ENCODE measurements at places on chromosomes 7 and 10.

DNA sequence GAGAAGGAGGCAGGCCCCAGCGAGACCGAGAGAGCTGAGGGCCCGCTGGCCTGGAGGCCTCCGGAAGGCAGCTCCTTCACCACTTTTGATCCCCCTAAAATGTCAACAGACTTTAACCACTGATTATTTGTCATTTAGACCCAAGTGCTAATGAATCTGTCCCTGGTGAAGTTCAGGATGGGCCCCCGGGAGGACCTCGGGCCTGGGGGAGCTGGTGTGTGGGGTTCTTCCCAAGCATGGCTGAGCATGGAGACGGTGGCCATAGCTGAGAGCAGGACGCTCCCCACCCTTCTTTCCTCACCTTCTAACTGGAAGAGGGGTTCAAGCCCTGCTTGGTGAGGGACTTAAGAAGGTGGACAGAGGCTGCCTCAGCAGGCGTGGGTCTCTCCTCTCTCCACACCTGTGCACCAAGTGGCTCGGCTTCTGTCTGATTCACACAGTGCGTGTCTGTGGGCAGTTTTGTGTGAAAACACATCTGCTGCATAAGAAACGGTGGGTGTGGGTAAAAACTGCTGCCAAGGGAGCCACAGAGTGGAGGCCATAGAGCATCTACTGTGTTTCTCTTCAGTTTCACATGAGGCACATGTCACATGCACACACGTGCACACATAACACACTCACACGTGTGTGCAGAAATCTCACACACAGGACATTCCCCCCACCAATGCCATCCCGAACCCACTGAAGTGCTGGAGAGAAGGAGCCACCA lies 53.5 kb upstream of the VIPR2 start:
- DNase-seq, result no peak

- DNase-seq, result no peak
Observed at GRCh38 chr7:131110297-131111080, 217.2 kb upstream of the MKLN1 start.

DNA sequence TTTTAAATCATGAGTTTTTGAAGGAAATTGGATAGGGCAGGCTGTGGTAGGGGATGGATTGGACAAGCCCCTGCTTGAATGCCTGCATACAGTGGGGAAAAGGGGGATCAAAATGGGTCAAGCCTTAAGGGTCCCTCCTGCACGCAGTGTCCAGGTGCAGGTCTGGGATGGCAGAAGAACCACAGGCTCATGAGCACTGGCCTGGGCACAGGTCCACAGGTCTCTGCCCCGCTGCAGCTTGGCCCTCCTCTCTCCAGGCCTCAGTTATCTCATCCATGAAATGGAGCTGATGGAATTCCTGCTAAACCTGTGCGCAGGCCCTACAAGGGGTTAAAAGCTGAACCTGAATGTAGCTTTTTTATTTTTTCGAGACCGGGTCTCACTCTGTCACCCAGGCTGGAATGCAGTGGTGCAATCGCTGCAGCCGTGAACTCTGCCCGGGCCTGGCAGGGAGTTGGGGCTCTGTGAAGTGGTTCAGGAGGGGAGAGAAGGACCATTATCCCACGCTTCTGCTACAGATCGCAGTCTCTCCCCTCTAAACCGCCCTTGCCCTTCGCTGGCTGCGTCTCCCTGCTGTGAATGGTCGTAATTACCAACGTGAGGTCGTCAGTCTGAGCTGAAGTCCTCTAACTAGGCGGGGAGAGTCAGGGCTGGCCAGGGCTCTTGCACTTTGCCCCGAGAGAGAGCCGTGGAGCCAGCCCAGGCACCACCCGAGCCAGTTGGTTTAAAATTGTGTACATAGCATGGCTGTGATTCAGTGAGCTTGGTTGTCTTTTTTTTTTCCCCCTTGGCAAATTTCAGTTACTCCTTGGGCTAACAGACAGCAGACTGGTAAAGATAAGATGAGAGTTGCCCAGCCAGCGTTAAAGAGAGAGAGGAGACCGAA lies 77.5 kb upstream of the GTF2I start:
- DNase-seq, result no peak

DNA sequence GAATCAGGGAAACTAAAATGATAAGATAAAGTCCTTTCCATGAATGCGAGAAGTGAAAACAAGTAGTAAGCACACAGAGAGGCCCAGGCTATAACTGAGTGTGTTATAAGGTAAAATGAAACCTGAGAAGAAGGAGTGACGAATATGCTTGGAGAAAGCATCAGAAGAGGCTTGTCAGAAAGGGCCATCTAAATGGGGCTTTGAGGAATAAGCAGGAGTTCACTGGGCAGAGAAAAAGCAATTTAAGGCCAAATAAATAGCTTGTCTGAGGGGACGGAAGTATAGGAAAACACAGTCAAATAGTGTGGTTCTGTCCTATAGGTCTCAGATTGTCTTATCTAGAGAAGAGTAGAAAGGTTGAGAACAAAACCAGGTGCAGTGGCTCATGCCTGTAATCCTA lies 59.6 kb upstream of the GSDME start:
- DNase-seq, result no peak

DNA sequence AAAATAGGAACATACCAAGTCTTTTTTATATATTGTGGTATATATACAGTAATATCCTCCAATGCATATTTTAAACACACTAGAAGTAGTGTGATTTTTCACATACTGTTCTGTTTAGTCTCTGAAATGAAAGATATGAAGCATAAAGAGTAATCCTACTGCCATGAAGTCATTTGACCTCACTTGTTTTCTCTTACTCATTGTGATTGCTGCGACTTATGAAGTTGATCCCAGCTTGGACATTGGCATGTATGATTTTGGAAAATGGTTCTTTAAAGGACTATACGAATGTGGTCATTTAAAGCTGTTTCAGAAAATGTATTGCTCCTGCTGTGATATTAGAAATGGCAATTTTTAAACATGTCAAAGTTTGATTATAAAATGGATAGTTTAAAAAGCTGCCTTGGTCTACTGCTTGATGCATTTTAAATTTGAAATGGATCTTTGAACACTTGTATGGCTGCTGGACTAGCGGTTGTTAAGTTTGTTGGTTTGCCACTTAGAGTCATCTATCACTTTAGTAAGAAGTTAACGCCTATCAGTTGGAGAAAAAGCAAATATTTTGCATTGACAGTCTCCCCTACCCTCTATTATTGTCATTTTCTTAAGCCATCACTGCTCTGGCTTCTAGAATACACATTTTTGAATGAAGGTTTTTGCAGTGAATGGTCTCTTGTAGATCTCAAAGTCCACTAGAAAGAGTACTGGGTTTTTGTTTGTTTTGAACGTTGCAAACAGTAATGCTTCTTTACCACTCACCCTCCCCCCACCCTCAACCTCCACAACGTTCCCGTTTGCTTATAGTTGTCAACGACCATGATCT lies 881 bp upstream of the PCGF5 start:
- no peak for DNase-seq

DNA sequence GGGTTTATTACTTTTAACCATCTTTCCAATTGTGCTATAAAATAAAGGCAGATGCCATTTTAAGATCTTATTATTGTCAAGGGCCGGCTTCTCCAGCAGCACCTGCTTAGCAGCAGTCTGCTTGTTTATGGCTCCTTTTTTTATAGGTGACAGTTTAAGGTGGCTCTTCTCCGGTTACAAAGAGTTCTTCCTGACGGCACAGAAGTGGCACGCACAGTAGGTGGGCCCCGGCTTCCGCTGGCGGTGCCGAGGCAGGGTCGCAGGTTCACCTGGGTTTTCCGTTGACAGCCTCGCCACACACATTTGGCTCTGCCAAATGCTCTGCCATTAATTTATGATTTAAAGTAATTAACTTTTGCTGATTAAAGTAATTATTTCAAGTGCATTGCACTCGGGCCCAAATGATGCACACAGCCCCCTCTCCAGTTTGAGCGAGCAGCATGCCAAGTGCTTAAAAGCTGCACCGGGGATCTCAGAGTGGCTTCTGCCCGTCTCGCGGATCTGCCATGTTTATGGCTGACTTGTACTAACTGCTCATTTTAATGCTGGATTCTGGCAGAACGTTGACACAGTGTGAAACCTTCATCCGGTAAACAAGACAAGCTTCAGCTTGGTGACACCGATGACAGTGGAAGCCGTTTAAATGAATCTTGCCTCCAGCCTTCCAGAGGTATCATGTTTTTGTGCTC lies 355.1 kb upstream of the MKI67 start:
- DNase-seq, result no peak

DNA sequence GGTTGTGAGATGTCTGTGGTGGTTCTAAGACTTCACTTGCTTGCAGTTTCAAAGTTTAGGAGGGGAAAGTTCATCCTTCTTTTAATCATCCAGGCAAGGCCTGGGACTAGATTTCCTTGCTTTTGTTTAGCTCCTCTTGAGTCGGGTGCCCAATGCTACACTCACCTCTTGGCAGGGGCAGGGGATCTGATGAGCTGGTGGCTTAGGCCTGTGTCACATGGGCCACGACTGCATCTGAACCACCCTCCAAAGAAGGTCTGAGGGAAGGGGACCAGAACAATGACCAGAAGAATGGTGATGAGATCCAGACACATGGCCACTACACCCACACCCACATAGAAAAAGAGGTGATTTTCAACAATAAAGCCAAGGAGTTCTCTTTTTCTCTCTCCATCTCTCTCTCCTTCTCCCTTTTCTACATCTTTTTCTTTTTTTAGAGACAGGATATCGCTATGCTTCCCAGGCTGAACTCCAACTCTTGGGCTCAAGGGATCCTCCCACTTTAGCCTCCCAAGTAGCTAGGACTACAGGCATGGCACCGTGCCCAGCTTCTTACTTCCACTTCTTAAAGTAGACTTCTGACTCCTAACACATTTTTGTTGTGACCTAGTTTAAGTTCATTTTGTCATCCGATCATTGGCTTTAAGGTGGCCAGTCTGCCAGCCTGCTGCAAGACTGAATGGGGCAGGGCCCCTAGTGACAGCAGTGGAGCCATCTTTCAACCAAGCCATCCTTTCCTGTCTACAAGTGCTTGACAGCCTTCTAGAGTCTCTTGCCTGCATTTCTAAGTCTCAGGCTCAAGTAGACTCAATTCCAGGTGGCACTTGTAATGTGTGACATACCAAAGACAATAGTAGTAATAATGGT lies 350.9 kb downstream of the RNLS start:
- no peak for DNase-seq

- no peak for DNase-seq
Observed at GRCh38 chr10:11407939-11408338, 203.5 kb downstream of the USP6NL start.

GRCh38 chr10:123972481-123973401 lies 81.1 kb upstream of the CPXM2 start:
- no peak for DNase-seq

DNA sequence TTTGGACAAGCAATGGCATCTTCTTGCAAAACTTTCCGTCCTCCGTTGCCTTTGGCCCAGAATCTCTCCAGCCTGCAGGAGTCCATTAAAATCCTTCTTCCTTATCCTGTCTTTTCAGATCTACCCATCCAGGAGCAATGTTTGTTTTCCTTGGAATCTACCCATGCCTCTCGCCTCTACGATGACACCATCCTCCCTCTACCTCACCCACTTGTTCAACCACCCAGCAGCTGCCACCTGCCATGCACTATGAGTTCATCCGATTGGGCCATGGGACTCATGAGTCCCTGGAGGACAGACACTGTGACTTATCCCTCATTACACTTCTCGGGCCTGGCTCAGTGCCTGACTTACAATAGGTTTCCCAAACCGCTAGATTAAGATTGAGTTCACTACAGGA lies 26.8 kb upstream of the MGMT start:
- DNase-seq, result no peak

DNA sequence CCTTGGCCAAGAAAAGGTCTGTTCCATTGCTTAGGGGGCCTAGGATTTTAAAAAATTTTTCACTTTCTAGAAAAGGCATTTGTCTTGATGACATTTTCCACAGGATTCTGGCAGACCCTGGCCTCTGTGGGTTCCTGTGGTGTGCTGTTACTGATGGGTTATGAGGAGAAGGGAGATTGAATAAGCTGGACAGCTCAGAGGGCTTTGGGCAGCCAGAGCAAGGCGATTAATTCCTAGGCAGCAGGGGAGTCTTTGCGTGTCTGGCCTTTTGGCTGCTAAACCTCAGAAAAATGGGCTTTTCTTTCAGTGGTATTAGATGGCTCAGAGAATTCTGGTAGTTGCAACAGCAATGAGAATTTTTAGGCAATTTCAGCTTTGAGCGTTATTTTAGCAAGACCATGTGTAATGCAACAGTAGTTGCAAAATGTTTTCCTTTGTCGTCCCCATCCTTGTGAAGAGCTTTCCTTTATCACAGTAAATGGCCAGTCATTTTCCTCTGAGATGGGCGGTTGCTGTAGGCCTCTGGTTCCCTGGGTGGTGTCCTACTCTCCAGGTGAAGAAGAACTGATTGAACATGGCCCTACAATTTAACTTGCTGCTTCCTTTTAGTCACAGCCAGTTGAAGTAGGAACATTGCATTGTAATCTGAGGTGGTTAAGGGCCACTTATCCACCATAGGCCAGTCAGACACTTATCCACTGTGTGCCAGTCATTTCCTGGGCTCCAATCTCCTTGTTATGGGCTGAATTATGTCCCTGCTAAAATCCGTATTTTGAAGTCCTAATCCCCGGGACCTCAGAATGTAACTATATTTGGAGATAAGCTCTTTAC lies 43.2 kb downstream of the SH2D4B start:
- DNase-seq, result no peak

- peak; percentile 65 for DNase-seq
Observed at GRCh38 chr7:130961128-130961601, 227.2 kb upstream of the KLF14 start.

DNA sequence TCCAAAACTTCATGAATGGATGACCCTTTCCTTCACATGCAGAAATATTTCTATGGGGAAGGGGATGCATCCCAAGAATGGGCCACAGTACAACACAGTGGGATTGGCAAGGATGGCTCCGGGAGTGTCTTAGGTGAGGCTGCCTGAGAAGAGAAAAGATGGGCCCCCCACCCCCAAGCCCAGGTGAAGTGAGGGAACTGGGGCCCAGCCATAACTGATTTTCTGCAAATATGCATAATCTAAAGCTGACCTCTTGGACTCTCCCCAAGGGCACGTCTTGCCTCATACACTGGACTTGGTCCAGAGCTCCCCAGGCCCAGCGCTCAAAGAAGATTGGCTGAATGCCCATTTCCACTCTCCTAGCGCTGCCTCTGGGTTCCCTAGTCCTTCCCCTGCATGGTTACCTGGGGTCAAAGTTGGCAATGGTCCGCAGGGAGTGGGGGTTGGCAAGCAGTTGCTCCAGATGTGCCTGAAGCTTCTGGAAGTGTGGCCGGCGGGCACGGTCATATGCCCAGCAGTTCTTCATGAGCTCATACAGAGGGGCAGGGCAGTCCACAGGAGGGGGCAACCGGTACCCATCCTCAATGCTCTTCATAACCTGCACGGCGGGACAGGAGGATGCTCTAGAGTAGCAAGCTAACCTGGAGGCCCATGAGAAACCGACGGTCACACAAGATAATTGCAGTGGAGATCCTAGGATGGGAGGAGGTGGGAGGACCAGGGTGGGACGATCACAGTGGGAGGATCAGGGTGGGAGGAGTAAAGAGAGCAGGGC lies 12.3 kb downstream of the ZYX start:
- DNase-seq, result no peak

DNA sequence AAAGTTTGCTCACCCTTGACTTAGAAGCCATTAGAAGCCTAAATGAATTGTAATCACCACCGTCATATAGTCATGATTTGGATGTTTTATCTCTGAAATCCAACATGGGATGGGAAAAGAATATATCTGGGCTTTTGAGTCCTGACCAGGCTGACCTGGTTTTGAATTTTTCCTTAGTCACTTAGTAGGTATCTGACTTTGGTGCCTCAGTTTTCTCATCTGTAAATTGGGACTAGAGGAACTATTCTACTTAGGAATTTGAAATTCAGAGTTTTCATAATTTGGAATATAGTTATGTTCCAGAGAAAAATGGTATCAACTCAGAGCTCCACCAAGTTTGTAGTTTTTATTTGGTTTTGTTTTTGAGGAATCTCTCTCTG lies 40.9 kb downstream of the SHOC2 start:
- no peak for DNase-seq
